Fibroblast of the aortic adventitia (primary cell): ENCODE measurements at places on chromosomes 7 and 10. TPM values are rescaled to one million over a fixed set of nuclear protein-coding genes. Genes with fewer than 3 reads are reported as not detected.

The GPR85 gene
- 2.4 and 5.0 TPM in 2 replicates for total RNA-seq

The TMEM184A gene
- not detected in 2 replicates for total RNA-seq

The CYP2E1 gene
- total RNA-seq, result 0.36 and 0.82 TPM in 2 replicates

- no peak for DNase-seq
These were observed 174.0 kb downstream of the GFRA1 start for GRCh38 chr10:116099023-116099420.

The FGFBP3 gene
- total RNA-seq, result 1.2 and 1.8 TPM in 2 replicates

The MYO3A gene
- not detected in 2 replicates for total RNA-seq

The HOGA1 gene
- total RNA-seq, result 0.08 and 0.72 TPM in 2 replicates

The PRKAG2 gene
- total RNA-seq, result 9.6 and 10.0 TPM in 2 replicates

The HOXA11 gene
- not detected in 2 replicates for total RNA-seq

DNA sequence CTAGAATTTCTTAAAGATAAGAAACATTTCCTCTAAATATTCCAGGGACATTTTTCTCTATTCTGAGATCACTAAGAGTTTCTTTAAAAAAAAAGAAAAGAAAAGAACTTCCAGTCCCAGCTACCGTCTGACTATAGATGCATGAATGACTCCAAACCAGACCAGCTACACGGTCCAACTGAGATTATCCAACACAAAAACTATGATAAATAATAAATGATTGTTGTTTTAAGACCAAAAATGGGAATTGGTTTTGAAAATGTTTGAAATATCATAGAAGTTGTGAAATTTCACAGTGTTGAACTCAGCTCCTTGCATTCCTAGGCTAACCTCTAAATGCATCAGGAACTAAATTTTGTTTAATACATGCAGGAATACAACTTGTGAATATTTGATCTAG, 1619.6 kb upstream of the LRRTM3 start:
- no peak for DNase-seq

DNA sequence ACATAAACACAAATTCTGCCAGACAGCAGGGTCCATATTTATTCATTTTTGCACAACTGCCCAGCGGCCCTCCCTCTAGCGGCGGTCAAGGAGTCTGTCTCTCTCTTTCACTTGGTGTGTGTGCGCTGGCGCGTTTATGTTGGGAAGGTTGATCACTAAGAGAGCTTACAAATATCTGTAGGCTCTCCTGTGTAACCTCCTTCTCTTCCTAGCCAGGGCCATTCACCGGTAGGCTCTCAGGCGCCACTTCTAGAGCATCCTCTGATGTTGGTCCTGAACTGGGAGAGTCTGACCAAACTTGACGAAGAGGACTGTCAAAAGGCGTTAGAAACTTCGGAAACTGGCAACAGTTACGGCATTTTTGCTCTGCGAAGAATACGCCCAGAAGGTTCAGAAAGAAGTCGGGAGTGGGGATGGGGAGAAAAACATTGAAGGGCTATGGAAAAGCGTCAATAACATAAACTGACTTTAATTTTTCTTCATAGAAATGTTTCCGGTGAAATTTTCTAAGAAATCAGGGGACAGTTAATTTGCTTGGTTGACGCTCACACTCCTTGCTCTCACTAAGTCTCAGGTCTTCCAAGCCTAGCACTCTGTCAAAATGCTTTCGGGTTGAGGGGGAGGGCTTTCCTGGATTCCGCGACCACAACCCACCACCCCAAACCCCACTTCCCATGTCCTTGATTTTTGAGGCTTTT, 731.1 kb downstream of the ZWINT start:
- DNase-seq, result no peak

GRCh38 chr10:87873656-87874055, 10.2 kb downstream of the PTEN start:
- DNase-seq, result no peak

DNA sequence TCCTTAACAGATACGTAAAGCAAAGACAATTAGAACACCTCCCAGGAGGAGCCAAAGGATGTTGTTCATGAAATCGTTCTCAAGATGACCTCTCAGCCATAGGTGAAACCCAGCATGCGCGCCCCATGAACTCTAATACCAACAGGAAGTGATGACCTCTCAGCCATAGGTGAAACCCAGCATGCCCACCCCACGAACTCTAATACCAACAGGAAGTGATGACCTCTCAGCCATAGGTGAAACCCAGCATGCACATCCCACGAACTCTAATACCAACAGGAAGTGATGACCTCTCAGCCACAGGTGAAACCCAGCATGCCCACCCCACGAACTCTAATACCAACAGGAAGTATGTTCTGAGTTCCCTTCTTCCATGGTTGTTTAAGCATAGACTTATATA, 205.2 kb upstream of the ADARB2 start:
- no peak for DNase-seq

DNA sequence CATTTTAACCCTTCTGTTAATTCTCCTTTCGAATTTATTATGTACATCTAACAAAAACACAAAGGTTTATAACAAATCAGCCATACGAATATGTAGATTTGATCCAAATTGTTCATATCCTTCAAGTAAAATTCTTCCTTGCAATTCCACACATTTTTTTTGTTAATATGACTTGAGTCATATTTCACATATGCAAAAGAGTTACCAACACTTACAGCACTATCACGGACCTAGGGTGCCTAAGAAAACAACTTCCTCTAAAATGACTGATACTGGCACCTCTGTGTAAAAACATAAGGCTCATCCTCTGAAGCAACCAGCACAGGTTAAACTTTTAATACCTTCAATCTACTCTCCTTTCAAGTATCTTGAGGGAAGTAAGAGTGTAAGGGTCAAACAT, 451.8 kb downstream of the SEMA3D start:
- DNase-seq, result peak; percentile 16

GRCh38 chr10:10320956-10321355, 696.7 kb upstream of the CELF2 start:
- peak; percentile 4 for DNase-seq

The PDE6C gene
- total RNA-seq, result not detected in 2 replicates

DNA sequence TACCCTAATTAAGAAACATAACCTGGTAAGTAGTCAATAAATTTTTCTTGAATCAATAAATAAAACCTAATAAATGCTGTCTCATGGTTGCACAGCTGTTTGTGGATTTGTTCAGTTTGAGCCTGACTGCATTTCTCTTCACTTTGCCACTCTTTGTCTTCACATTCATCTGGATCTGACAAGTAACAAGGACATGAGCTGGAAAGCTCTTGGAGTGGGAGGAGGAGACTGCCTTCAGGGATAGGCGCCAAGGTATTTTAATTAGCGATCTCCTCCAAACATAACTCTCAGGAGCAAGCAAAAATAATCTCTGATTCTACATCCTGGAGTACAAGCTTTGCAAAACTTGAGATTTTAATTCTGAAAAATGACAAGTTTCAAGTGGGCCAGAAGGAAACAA, 251.0 kb downstream of the BMPER start:
- DNase-seq, result peak; percentile 80

DNA sequence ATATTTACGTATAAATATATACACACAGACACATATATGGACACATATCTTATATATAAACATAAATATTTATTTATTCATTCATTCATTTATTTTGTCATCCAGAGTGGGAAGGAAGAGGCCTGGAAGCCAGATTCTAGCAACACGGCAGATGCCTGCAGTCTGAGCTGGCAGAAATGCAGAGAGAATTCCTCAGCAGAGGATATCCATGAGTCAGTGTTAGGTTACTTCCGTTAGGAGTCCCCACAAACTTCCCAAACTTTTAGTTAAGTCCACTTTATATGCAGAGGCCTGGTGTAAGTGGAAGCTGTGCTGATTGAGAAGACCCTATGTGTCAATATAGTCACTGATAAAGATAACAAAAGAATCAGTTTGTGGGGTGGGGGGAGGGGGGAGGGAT, 89.6 kb downstream of the PPP1R17 start:
- peak; percentile 68 for DNase-seq

The LRRN3 gene
- total RNA-seq, result 2.7 and 5.0 TPM in 2 replicates

The STEAP2 gene
- total RNA-seq, result 16.0 and 28.4 TPM in 2 replicates

DNA sequence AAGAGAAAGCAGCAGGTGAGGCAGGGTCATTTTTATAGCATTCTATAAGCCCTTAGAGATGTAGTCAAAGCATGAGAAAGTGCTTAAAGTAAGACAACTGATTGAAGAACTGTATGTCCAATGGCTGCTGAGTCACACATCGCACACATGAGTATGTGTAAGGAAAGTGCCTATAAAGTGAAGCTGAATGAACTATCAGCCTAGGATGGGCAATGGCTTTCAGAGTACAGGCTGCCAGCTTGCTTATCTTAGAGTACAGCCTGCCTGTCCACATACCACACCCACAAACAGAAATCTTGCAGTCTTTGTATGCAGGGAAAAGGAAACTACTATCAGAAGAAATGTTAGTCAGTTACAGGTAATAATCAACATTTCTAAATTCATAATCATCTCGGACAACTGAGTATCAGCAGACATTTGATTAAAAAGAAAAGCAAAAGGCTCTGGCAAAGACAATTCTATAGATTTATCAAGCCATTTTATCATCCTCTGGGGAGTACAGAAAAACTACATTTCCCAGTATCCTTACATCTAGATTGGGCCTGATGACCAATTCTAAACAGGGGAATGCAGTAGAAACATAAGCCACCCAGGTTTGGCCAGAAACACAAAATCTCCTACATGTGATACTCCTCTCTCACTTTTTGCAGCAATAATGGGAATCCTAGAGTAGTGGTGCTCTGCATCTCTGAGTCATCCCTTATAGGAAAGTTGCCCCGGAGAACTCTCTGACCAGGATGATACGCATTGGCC, 16.2 kb upstream of the EPHB6 start:
- no peak for DNase-seq

GRCh38 chr7:112449353-112449752, 907 bp upstream of the IFRD1 start:
- DNase-seq, result peak; percentile 29

GRCh38 chr7:57216340-57216739, 84.1 kb upstream of the ZNF479 start:
- DNase-seq, result no peak

DNA sequence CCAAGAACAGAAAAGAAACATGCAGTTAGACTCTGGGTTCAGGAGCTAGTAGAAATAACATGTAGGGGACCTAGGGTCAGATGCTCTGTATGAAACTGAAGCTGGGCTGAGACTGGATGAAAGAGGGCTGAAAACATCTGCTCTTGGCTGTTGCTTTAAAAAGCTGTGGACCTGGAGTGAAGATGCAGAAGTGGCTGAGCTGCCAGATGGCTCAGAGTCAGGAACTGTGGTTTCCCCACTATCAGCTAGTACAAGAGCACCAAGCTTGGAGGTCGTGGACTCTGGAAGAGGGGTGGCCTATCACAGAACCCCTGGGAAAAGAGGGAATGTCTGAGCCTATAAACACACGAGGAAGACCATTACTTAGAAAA, 5.9 kb downstream of the ADK start:
- peak; percentile 81 for DNase-seq

GRCh38 chr7:45084901-45085618, 3.7 kb downstream of the NACAD start:
- DNase-seq, result no peak
